Neural crest cell (in vitro differentiated cells): ENCODE measurements at places on chromosomes 5 and 9. TPM values are rescaled to one million over a fixed set of nuclear protein-coding genes. Genes with fewer than 3 reads are reported as not detected.
A peak's percentile ranks its signal among the peaks of the same experiment; 100 is the strongest.

DNA sequence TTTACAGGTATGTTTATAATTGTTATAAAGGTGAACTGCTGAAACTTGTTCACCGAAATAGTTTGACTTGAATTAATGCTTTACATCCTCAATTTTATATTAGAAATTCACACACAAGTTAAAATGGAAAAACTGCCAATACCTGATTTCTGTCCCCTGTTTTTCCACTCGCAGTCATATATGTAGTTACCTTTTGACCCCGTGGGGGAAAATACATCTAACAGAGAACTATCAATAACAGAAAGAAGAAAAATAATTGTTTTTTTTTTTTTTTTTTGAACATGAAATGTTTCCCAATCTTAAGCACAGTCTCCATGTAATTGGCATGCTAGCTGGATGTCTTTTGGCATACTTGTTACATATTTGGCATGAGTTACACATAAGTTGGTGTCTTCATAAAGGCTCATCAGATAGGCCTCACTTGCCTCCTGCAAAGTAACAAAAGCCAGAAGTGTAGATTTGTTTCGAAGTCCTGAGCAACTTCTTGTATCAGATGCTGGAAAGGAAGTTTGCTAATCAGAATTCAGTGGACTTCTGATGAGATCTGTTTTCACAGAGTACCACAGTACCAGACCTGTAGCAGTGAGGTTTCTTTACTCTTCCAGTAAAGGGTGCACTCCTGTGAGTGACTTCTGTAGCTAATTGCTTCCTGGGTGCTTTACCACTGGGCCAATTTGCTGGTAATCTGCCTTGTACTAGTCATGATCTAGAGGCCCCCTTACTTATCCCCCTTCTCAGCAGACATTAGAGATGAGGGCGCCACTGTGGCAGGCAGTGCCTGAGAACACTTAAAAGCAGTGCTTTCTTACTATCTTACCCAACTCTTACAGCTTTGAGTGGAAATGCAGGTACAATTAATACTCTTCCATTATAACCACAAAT, 36.2 kb upstream of the CXXC5 start:
- peaks cover 6% of the 10 kb centered on the region for H3K36me3 ChIP-seq
- H3K27ac ChIP-seq, result no peak overlapping the region
- H3K4me1 ChIP-seq, result no peaks in the 10 kb centered on the region

DNA sequence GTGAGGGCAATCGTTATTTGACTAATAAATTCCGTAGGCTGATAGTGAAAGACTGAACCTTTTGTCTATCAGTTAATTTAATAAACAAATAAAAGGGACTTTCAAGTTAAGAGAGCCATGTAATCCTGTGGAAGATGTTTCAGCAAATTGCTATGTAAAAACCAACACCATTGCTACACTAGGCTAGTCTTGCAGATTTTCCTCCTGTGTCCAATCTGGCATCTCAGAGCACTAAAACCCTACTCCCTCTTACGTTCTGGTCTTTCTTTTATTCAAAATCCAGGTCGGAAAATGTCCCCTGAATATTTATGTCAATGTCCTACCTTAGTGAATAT, 478.8 kb upstream of the TNC start:
- H3K4me1 ChIP-seq, result peaks cover 5% of the 10 kb centered on the region
- no peak overlapping the region for H3K4me3 ChIP-seq
- no peaks in the 10 kb centered on the region for H3K36me3 ChIP-seq

Gene RPL35
- 1,588 and 1,675 TPM in 2 replicates for total RNA-seq

- no peak overlapping the region for H3K4me3 ChIP-seq
- no peaks in the 10 kb centered on the region for H3K27me3 ChIP-seq
- no peak overlapping the region for H3K27ac ChIP-seq
- DNase-seq, result no peak
These were observed 131.1 kb upstream of the NR4A3 start for GRCh38 chr9:99690573-99690972.

Gene TRIM36
- 18.9 and 22.9 TPM in 2 replicates for total RNA-seq

DNA sequence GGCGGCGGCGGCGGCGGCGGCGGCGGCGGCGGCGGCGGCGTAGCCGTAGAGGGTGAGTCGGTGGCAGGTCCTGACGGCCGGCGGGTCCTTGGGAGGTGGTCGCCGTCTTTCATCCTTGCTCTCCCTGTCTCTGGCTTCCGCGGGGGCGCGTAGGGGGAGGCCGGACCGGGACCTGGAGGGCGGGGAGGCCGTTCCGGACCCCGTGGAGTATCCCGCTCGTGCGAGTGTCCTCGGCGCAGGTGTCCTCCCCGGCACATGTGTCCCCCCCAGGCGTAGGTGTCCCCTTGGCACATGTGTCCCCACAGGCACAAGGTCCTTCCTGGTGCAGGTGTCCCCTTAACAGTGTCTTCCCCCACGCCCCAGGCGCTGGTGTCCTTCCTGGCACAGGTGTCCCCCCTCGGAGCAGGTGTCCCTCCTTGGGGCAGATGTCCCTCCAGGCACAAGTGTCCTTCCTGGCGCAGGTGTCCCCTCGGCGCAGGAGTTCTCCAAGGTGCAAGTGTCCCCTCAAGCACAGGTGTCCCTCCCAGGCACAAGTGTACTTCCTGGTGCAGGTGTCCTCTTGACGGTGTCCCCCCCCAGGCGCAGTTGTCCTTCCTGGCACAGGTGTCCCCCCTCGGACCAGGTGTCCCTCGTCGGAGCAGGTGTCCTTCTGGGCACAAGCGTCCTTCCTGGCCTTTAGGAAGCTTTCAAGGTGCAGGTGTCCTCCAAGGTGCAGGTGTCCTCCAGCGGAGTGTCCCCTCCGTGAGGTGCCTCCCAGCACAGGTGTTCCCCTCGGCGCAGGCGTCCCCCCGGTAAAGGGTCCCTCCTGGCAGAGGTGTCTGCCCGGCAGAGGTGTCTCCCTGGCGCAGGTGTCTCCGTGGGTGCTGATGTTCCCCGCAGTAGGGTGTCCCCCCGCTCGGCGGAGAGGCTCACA, 519 bp downstream of the EXOC3 start:
- H3K27ac ChIP-seq, result peak overlapping the region; percentile 12
- H3K4me3 ChIP-seq, result peak overlapping the region; percentile 90
- peaks cover 10% of the 10 kb centered on the region for H3K36me3 ChIP-seq
- DNase-seq, result no peak
- peaks cover 27% of the 10 kb centered on the region for H3K4me1 ChIP-seq
- H3K27me3 ChIP-seq, result no peaks in the 10 kb centered on the region
